MV-4-11 (cell line): ENCODE measurements at places on chromosomes 5 and 9.

- DNase-seq: no peak
Measured at GRCh38 chr9:134915046-134915985, 2.4 kb downstream of the FCN1 start.

- no peak for DNase-seq
Measured at GRCh38 chr5:5189051-5189430, 48.9 kb downstream of the ADAMTS16 start.

- no peak for DNase-seq
Measured at GRCh38 chr5:153827397-153827796, 211.3 kb downstream of the FAM114A2 start.

- DNase-seq: no peak
Measured at GRCh38 chr5:167413506-167413905, 877.9 kb upstream of the WWC1 start.

DNA sequence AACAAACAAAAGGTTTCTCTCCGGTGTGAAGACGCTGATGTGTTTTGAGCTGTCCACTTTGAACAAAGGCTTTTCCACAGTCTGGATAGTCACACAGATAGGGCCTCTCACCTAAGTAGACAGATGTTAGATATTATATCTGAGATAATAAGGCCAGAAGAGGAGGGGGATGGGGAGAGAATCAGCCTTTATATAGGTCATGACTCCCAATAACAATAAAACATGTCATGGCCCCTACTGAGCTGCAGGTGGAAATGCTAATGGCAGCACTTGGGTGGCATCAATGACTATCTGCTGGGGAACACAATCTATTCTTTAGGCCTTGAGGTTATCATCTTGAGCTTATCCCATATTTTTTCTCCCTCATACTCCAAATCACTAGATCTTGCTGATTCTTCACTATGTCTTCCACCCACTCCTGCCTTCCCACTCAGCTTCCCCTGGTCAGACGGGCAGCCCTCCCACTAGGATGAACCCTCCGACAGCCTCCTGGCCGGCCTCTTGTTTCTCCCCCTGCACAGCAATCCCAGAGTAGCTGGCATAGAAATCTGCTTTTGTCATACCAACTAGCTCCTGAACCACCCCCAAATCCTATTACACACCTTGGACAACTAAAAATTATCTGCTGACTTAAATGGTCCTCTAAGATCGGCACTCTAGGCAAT is 11.5 kb upstream of the SLC35D2 start:
- DNase-seq: no peak

- no peak for DNase-seq
Measured at GRCh38 chr5:53950621-53951020, 359.8 kb downstream of the ARL15 start.

GRCh38 chr9:133665096-133665495 is 28.9 kb downstream of the DBH start:
- no peak for DNase-seq

DNA sequence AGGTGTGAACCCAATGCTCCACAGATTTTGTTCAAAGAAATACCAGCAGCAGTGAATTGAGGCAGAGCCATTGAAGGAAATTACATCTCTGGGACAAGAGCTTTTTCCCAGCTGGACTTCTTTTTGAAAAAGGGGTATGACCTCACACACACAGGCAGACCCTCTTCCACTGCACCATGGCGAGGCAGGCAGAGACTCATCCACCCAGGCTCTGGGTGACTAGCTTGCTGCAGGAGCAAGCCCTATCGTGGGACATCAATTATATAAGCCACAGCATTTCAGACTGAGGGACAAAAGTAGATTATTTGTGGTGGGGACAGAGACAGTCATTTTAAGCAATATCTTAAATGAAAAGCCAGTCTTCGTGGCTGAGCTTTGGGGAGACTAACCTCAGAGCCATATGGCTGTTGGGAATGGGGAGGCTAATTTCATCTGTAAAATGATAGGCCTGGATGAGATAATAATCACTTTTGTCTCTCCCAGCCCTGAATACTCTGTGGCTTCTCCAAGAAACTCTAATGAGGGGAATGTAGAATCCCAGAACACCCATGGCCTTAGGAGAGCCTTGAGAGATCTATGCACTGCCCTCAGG is 113.1 kb upstream of the TNC start:
- no peak for DNase-seq

- DNase-seq: no peak
Measured at GRCh38 chr5:52674815-52675545, 112.7 kb upstream of the ITGA1 start.

- DNase-seq: peak; percentile 35
Measured at GRCh38 chr9:136339173-136339957, 12.0 kb downstream of the GPSM1 start.

DNA sequence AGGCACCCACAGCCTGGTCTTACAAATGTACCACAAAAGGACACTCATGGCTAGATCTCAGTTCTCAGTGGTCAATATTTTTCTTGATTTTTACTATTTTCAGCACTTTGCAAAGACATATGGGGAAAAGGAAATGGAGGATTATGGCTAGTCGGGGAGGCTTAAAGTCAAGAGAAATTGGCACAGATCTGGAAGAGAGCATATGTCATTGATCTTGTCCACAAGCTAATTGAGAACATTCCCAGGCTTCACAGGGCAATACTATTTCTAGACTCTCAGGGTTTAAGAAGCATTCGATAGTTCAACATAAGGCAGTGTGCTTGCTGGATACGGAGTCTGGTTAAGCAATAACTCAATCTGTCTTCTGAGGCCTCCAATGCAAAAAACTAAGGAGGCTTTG is 285.8 kb downstream of the ZNF608 start:
- peak; percentile 94 for DNase-seq

DNA sequence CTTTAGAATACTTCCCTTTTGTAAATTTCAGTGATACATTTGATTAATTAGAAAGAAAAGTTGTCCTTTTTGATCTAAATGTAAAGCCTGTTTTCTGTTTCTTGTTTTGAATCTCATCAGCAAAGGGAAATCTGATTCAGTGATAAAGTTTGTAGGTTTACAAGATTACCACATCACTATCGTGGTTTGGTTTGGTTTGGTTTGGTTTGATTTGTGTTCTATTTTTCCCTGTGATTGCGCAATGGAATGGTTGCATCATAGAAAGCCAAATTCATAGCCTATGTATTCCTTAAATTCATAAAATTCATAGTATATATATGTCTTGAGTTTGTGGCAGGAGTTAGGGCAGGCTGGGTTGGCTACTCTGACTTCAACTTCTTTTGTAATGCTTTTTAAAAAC is 15.2 kb downstream of the SRFBP1 start:
- DNase-seq: peak; percentile 59

DNA sequence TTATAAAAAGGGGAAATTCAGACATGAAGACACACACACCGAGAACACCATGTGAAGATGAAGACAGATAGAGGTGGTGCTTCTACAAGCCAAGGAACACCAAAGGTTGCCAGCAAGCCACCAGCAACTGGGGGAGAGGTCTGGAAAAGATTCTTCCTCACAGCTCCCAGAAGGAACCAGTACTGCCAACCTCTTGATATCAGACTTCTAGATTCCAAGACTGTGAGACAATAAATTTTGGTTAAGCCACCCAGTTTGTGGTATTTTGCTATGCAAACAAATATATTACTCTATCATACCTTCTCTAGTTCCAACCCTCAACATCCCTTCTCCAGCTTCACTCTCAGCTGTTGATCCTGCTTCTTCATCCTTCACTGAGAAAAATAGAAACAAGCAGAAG is 451.1 kb downstream of the EBF1 start:
- DNase-seq: no peak

DNA sequence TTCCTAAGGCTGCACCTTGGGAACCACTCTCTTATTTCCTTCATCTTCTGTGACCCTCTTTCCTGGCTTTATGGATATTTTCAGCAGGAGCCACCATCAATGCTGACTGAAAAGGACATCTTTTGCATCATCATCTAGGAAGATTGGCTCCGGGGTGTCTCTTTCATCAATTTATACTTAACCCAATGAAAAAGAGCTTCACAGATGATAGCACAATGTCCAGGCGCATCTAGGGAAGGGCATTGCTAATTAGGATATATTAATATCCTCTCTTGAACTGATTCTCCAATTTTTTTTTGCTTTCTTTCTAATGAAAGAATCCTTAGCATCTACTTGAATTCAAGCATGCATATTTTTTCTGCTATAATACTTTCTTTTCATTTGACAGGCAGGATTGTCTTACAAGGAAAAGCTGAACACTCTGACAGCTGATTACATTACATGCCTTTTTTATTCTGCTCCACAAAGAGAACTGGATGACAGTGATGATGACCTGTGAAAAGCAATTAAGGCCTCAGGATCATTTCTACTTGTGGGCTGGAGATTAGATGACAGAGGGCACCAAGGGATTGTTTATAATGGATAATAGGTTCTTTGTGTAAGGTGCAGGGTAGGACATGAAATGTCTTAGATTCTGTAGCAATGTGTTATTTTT is 60.2 kb downstream of the PCSK1 start:
- DNase-seq: no peak

DNA sequence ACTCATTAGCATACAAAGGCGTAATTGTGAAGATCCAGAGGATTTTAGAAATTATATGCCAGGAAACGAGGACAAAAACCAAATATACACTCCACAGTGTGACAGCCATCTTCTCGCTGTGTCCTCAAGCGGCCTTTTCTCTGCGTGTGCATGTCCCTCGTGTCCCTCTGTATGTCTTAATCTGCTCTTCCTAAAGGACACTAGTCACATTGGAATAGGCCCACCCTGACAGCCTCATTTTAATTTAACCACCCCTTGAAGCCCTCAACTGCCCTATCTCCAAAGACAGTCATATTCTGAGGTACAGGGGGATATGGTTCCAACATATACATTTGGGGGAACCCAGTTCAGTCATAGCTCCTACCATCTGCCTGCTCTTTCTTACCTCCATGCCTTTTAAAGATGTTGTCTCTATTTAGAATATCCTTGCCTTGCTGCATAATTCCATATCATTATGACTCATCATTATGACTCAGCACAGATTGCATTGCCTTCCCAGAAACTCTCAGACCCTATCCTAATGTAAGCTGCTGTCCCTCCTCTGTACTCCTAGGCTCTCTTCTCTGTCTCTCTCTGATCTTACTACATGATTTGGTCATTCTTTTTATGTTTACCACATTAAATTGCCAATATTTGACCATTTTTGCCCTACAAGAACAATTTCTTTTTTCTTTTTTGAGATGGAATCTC is 210.9 kb downstream of the AOPEP start:
- DNase-seq: peak; percentile 25

DNA sequence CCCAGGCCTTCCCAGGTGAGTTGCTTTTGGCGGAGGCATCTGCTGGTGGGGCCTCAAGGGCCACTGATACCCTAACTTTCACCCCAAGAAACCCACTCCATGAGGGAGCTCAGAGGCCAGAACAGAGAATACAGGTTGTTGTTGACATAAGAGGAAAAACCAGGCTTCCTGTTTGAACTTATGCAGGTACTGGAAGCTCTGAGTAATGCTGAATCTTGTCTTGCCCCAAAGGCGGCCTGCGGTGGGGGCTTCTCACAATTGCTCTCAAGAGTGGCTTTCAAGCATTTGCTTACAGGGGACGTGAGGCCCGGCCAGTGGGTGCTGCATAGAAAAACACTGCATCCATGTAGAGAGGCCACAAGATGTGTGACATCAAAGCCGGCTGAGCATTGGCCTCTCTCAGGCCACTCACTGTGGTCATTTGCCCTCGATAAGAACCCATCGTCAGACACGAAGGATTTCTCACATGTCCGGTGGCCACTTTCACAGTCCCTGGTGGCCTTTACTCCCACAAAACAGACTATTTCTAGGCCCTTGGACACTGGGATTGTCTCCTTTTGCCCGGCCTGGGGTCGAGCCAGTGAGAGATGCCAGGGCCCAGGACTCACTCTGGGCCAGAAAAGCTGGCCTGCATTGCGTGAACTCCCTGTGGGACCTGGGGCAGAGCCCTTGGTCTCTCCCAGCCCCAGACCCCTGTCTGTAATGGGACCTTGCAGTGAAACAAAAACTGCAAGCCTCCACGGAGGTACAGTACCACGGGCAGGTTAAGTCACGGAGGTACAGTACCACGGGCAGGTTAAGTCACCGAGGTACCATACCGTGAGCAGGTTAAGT is 34.5 kb upstream of the TCF7 start:
- no peak for DNase-seq

DNA sequence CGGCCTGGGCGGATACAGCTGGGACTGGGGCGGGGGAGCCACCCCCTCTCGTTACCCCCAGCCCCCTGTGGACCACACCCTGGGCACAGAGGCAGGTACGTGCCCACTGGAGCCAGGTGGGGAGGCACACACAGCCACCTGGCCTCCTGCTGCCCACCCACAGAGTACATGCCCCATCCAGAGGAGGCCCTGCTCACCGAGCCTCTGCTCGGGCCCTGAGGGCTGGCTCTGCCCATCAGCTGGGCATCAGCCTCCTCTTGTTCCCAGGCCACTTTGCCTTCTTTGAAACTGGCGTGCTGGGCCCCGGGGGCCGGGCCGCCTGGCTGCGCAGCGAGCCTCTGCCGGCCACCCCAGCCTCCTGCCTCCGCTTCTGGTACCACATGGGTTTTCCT is 6.3 kb downstream of the MAMDC4 start:
- DNase-seq: no peak

DNA sequence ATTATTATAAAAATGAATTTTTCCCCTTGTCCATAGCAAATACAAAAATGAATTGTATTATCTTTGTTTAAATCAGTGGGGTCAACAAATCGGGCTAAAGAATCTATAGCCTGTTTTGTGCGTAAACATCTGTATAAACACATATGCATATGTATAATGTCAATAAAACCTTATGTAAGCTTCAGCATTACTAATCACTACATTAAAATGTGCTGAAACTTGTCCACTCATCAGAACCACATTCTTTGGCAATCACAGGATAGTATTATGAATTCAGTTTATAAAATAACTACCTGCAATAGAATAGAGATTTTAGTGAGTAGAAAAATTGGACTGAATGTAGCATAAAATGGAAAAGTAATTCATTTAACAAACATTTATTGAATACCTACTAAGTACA is 30.6 kb downstream of the RGMB start:
- DNase-seq: no peak

- peak; percentile 97 for DNase-seq
Measured at GRCh38 chr9:88922091-88922490, 69.2 kb upstream of the S1PR3 start.

DNA sequence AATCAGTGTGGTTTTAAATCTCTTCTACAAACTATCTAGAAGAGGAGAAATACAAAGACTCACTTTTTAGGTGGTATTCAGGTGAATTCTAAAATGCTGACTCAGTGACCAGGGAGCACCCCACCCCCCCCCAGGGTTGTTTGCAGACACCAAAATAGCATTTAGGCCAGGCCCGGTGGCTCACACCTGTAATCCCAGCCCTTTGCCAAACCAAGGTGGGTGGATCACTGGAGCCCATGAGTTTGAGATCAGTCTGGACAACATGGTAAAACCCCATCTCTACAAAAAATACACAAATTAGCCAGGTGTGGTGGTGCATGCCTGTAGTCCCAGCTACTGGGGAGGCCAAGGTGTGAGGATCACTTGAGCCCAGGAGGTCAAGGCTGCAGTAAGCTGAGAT is 119.0 kb upstream of the LMX1B start:
- no peak for DNase-seq

- DNase-seq: peak; percentile 43
Measured at GRCh38 chr5:140554454-140554853, 2.8 kb downstream of the SRA1 start.

- no peak for DNase-seq
Measured at GRCh38 chr5:117110548-117110947, 535.9 kb upstream of the SEMA6A start.

- no peak for DNase-seq
Measured at GRCh38 chr9:138024131-138024530, 146.5 kb downstream of the CACNA1B start.

GRCh38 chr5:180467028-180467975 is 26.9 kb upstream of the CNOT6 start:
- DNase-seq: no peak

- no peak for DNase-seq
Measured at GRCh38 chr9:92989561-92989960, 42.2 kb downstream of the FGD3 start.

- DNase-seq: no peak
Measured at GRCh38 chr5:1949253-1949652, 66.5 kb upstream of the IRX4 start.
